Left ventricle myocardium inferior (tissue), 1 donor: ENCODE measurements at places on chromosomes 7 and 10. TPM values are rescaled to one million over a fixed set of nuclear protein-coding genes. Genes with fewer than 3 reads are reported as not detected.
A peak's percentile ranks its signal among the peaks of the same experiment; 100 is the strongest.

The LRCH4 gene
- 26.6 TPM for total RNA-seq

The HTRA1 gene
- 62.6 TPM for total RNA-seq

The GJC3 gene
- 0.27 TPM for total RNA-seq

The SORCS1 gene
- 2.9 TPM for total RNA-seq

The SPAG6 gene
- total RNA-seq, result not detected

The LIPF gene
- total RNA-seq, result not detected

The CRHR2 gene
- total RNA-seq, result 0.19 TPM

The GPR85 gene
- 0.69 TPM for total RNA-seq

The CARD11 gene
- 0.16 TPM for total RNA-seq

The OPALIN gene
- not detected for total RNA-seq

The ANKRD1 gene
- 2,047 TPM for total RNA-seq

The LHFPL3 gene
- total RNA-seq, result not detected

GRCh38 chr10:129466703-129467358, at the start of gene MGMT:
MGMT (plus strand) TSS chr10:129467241.
- H3K4me1 ChIP-seq, result peaks cover 22% of the 10 kb centered on the region
- H3K36me3 ChIP-seq, result peaks cover 18% of the 10 kb centered on the region
- H3K27ac ChIP-seq, result peak within 1 kb of the TSS; percentile 91

DNA sequence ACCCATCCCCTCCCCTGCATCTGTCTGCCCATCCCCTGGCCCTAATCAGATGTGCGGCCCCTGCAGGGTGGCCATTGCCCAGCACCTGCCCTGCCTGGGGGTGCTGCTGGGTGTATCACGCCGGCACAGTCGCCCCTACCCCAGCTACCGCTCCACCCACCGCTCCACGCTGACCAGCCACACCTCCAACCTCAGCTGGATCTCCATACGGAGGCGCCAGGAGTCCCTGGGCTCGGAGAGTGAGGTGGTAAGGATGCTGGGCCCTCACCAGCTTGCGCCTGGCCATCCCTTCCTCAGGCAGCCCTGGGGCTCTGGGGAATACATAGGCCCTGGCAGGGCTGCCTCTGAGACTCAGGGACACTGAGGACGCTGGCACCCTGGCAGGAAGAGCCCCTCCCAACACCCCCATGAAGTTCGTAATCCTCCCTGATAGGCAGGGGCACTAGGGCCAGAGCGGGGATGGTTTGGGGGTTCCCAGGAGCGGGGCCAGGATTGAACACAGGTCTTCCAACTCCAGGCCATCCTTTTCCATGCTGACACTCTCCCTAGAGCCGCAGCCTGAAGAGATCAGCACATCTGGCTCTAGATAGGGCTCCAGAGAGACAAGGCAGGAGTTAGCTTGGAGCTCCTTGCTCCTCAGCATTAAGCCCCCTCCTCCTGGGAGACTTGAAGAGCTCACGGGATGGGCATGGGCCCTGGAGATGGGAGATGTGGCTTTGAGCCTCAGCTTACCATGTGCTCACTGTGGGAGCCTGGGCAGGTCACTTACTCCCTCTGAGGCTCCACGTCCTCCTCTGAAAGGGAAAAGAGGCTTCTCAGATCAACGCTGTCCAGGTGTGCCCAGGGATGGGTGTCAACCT, 5.9 kb upstream of the LDB3 start:
- H3K27me3 ChIP-seq, result no peaks in the 10 kb centered on the region
- DNase-seq, result peak; percentile 15
- peak overlapping the region; percentile 30 for H3K4me3 ChIP-seq

- no peak for DNase-seq
- H3K27ac ChIP-seq, result no peak overlapping the region
- H3K4me1 ChIP-seq, result no peaks in the 10 kb centered on the region
These were observed 233.1 kb downstream of the SEMA3E start for GRCh38 chr7:83415840-83416239.

- no peak overlapping the region for H3K4me3 ChIP-seq
- peak; percentile 82 for DNase-seq
- peak overlapping the region; percentile 94 for H3K27ac ChIP-seq
These were observed 6.2 kb downstream of the CALHM2 start for GRCh38 chr10:103445767-103446567.

DNA sequence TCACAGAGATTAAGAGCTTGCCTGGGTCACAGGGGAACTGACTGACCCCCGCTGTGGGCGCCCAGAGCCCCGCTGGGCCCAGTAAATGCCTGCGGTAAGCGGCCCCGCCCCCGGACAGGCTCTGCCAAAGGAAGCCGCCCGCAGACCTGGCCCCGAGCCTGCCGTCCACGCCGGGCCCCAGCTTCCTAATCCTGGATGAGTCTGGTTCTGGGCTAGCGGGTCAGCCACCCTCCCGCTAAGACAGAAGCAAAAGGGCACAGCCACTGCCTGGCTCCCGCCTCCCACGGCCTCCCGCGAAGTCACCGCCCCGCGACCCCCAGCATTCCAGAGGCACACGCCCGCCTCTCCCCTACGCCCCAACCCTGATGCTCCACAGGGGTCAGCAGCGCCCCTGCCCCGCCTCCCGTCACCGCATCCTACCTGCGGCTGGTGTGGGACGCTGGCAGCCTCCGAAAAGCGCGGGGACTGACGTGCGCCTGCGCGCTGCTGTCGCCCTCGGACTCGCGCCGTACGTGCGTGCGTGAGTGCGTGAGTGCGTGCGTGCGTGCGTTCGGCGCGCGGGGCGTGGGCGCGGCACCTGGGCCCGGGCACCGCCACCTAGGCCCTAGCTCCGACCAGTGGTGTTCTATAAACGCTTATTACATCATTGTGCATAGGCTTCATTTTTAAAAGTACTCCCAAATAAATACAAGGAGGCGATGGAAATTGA, at the start of gene FIGNL1:
Gene FIGNL1 (minus strand): TSS at position 470 of the 709 bp plus-strand sequence. CDS start 3,063 bp downstream, outside the sequence.
- no peaks in the 10 kb centered on the region for H3K27me3 ChIP-seq
- DNase-seq, result peak; percentile 82
- H3K4me3 ChIP-seq, result peak within 1 kb of the TSS; percentile 82
- H3K27ac ChIP-seq, result peak within 1 kb of the TSS; percentile 77
- peaks cover 18% of the 10 kb centered on the region for H3K4me1 ChIP-seq

GRCh38 chr10:84118395-84119006, 20.8 kb upstream of the GHITM start:
- no peak overlapping the region for H3K4me3 ChIP-seq
- no peak for DNase-seq
- no peak overlapping the region for H3K27ac ChIP-seq
- peaks cover 20% of the 10 kb centered on the region for H3K27me3 ChIP-seq
- no peaks in the 10 kb centered on the region for H3K36me3 ChIP-seq

GRCh38 chr10:727162-727790, 37.8 kb upstream of the DIP2C start:
- H3K4me3 ChIP-seq, result no peak overlapping the region
- no peak overlapping the region for H3K27ac ChIP-seq
- DNase-seq, result no peak
- no peaks in the 10 kb centered on the region for H3K4me1 ChIP-seq
- no peaks in the 10 kb centered on the region for H3K36me3 ChIP-seq

GRCh38 chr10:1595726-1596125, 141.6 kb downstream of the ADARB2 start:
- no peak overlapping the region for H3K27ac ChIP-seq
- no peaks in the 10 kb centered on the region for H3K4me1 ChIP-seq
- peaks cover 41% of the 10 kb centered on the region for H3K27me3 ChIP-seq
- H3K4me3 ChIP-seq, result no peak overlapping the region
- H3K36me3 ChIP-seq, result no peaks in the 10 kb centered on the region

DNA sequence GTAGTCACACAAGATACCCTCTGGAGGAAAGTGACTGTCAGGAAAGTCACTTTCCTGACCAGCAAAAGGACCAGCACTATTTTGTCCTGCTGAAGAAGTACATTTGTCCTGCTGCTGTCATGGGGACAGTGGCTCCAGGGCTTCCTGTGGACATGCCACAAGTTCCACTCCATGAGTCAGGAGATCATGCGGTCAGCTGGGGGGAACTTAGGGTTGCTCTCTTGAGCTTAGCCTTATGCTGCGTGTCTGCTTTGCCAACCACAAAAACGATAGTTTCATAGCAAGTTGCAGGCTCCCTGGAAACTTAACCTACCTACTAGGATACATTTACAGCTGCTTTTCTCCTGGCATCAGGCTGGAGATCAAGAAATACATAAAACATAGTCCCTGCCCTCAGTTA, 19.8 kb upstream of the ALOX5 start:
- H3K27ac ChIP-seq, result no peak overlapping the region
- peaks cover 15% of the 10 kb centered on the region for H3K27me3 ChIP-seq
- H3K4me1 ChIP-seq, result no peaks in the 10 kb centered on the region
- no peak for DNase-seq

GRCh38 chr7:140061607-140061930, 1.2 kb downstream of the PARP12 start:
- no peak for DNase-seq
- peak overlapping the region; percentile 94 for H3K27ac ChIP-seq
- H3K4me3 ChIP-seq, result peak overlapping the region; percentile 85
- peaks cover 52% of the 10 kb centered on the region for H3K4me1 ChIP-seq

GRCh38 chr10:6142644-6143043, 53.8 kb downstream of the RBM17 start:
- H3K27me3 ChIP-seq, result peaks cover 6% of the 10 kb centered on the region
- H3K36me3 ChIP-seq, result peaks cover under 1% of the 10 kb centered on the region
- no peak for DNase-seq
- H3K4me3 ChIP-seq, result no peak overlapping the region
- H3K27ac ChIP-seq, result no peak overlapping the region

GRCh38 chr10:4141471-4141870, 356.5 kb upstream of the KLF6 start:
- no peaks in the 10 kb centered on the region for H3K27me3 ChIP-seq
- no peak for DNase-seq
- H3K4me3 ChIP-seq, result no peak overlapping the region
- H3K36me3 ChIP-seq, result no peaks in the 10 kb centered on the region

- H3K4me1 ChIP-seq, result peaks cover 12% of the 10 kb centered on the region
- no peak overlapping the region for H3K4me3 ChIP-seq
- no peaks in the 10 kb centered on the region for H3K27me3 ChIP-seq
- H3K27ac ChIP-seq, result no peak overlapping the region
- no peak for DNase-seq
- no peaks in the 10 kb centered on the region for H3K36me3 ChIP-seq
These were observed 406.1 kb upstream of the FZD8 start for GRCh38 chr10:36048236-36048635.

- H3K27ac ChIP-seq, result no peak overlapping the region
- DNase-seq, result no peak
- peaks cover 23% of the 10 kb centered on the region for H3K4me1 ChIP-seq
- H3K27me3 ChIP-seq, result peaks cover 100% of the 10 kb centered on the region
- no peaks in the 10 kb centered on the region for H3K36me3 ChIP-seq
These were observed 1.4 kb downstream of the WNT16 start for GRCh38 chr7:121330053-121330833.

DNA sequence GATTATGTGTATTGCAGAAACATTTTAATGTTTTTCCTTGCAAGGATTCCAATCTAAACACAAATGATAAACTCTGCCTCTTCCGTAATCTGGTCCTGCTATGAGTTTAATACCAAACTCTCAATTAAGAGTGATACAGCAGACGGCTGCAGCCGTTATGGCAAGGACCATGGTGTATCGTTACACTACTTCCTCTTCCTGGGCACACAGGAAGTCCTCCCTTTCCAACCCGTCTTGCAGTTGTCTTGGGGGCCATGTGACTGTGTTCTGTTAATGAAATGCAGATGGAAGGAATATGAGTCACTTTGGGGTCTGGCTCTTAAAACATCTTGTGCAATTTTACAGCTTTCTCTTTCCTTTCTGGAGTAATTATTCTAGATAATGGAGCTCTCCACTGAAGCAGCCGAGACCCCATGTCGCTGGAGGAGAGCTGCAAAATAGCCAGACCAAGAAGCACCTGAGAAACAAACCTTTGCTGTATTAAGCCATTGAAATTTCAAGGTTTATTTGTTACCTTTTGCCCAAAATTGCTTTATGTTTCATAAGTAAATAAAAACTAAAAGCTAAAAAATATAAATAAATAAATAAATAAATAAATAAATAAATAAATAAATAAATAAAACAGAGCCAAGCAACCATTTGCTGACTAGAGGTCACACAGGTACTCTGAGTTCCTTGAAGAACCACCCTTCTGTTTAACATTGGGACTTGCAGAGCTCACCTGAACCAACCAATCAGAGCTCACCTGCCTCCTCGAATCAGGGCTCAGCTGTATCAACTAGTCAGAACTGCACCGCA, 74.7 kb downstream of the FRMPD2 start:
- H3K4me3 ChIP-seq, result no peak overlapping the region
- H3K27me3 ChIP-seq, result peaks cover 10% of the 10 kb centered on the region
- no peaks in the 10 kb centered on the region for H3K4me1 ChIP-seq
- no peaks in the 10 kb centered on the region for H3K36me3 ChIP-seq

GRCh38 chr7:47408675-47409074, 173.2 kb downstream of the TNS3 start:
- H3K27ac ChIP-seq, result no peak overlapping the region
- peaks cover 32% of the 10 kb centered on the region for H3K4me1 ChIP-seq
- H3K27me3 ChIP-seq, result no peaks in the 10 kb centered on the region
- DNase-seq, result no peak

- DNase-seq, result no peak
- H3K36me3 ChIP-seq, result no peaks in the 10 kb centered on the region
- H3K27ac ChIP-seq, result no peak overlapping the region
These were observed 71.7 kb upstream of the TMEM106B start for GRCh38 chr7:12139416-12139815.

GRCh38 chr10:50538555-50539398, 85.0 kb downstream of the SGMS1 start:
- no peaks in the 10 kb centered on the region for H3K27me3 ChIP-seq
- H3K27ac ChIP-seq, result no peak overlapping the region
- no peak for DNase-seq
- no peak overlapping the region for H3K4me3 ChIP-seq

DNA sequence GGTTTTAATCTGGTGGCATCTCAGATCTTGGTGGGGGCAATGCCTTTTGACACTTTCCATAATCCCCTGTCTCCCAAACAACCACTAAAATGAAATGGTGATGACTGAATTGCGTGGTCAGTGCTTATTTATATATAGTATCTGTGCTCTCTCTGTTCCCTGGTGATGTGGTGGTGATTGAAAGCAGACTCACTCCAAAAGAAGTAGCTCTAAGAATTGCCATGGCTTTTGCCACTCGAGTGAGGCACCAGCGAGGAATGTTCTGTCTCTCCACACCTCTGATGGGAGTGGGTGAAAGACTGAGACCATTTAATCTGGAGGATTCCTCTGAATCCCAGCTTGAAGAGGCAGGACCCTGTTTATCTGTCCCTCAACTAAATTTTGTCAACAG, 2.8 kb downstream of the DUSP5 start:
- no peaks in the 10 kb centered on the region for H3K36me3 ChIP-seq
- peak overlapping the region; percentile 88 for H3K4me3 ChIP-seq
- no peaks in the 10 kb centered on the region for H3K27me3 ChIP-seq
- H3K27ac ChIP-seq, result peak overlapping the region; percentile 97

- peaks cover 8% of the 10 kb centered on the region for H3K4me1 ChIP-seq
- H3K4me3 ChIP-seq, result peak overlapping the region; percentile 39
- H3K36me3 ChIP-seq, result no peaks in the 10 kb centered on the region
- peak; percentile 72 for DNase-seq
These were observed 66.7 kb upstream of the PITRM1 start for GRCh38 chr10:3239066-3239919.

GRCh38 chr7:134458341-134458805, 527 bp downstream of the AKR1B1 start:
- DNase-seq, result peak; percentile 42
- peaks cover 12% of the 10 kb centered on the region for H3K36me3 ChIP-seq

- peaks cover 23% of the 10 kb centered on the region for H3K36me3 ChIP-seq
- no peaks in the 10 kb centered on the region for H3K27me3 ChIP-seq
- H3K4me3 ChIP-seq, result no peak overlapping the region
- H3K4me1 ChIP-seq, result peaks cover 12% of the 10 kb centered on the region
- no peak overlapping the region for H3K27ac ChIP-seq
- no peak for DNase-seq
These were observed 43.0 kb downstream of the SUFU start for GRCh38 chr10:102546606-102547320.
